ENCODE measurements at places on chromosomes 4 and X.

DNA sequence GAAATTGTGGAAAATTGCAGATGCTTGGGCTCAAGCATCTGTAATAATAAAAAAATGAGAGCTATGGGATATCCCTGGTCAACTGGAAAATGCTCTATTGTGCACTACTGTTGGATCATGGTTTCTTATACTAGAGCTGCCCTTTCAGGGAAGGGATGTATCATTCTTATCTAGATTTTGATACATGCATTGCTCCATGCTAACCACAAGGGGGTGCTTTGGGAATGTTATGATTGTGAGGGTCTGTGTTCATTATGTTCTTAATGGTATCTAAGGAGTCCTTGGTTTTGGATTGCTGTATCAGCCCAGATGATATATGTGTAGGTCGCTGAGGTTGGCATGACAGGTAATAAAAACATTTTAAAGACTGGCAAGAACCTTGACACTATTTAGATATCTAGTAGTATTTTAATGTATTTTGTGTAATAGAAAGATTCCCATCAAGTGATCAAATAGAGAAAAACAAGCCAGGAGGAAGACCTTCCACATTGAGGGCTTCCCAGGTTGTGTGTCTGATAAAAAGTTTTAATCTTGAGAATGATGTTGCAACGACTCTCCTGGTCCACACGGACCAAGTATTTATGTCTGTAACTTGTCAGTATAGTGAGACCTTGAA is 49.2 kb upstream of the TLR2 start:
- no peak for DNase-seq

GRCh38 chr4:7941111-7941964 is 1.7 kb upstream of the AFAP1 start:
- no peak for DNase-seq

DNA sequence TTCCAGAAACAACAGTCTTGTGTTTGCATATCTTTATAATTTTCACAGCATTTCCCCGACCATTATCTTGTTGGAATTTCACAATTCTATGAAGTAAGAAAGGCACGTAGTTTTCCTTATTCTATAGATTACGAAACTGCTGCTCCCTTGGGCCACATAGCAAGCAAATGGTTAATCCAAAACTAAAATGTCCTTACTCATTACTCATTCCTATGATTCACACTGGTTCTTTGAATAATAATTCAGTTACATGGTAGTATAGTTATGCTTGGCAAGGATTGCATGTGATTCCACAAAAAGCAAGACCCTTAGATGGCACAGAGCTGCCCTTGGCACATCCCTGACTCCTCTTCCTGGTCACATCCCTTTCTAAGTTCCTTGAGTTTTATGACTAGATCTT is 51.2 kb downstream of the OR13H1 start:
- DNase-seq, result no peak

- DNase-seq, result peak; percentile 35
Measured at GRCh38 chrX:133929836-133930464, 55.4 kb downstream of the GPC3 start.

DNA sequence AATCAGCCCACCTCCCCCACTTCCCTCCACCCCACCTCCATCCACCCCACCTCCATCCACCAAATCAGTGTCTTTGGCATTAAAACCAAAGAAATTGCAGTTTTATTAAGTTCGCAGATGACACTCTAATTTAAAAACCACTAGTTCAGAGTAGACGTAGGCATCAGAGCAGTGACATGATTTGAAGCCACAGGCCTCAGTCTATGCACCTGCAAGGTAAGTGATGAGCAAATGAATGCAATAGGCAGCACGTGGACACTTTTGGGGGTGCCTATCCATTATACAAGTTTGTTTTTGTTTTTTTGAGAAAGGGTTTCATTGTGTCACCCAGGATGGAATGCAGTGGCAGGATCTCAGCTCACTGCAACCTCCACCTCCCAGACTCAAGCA is 88.0 kb upstream of the TRIM2 start:
- DNase-seq, result no peak

DNA sequence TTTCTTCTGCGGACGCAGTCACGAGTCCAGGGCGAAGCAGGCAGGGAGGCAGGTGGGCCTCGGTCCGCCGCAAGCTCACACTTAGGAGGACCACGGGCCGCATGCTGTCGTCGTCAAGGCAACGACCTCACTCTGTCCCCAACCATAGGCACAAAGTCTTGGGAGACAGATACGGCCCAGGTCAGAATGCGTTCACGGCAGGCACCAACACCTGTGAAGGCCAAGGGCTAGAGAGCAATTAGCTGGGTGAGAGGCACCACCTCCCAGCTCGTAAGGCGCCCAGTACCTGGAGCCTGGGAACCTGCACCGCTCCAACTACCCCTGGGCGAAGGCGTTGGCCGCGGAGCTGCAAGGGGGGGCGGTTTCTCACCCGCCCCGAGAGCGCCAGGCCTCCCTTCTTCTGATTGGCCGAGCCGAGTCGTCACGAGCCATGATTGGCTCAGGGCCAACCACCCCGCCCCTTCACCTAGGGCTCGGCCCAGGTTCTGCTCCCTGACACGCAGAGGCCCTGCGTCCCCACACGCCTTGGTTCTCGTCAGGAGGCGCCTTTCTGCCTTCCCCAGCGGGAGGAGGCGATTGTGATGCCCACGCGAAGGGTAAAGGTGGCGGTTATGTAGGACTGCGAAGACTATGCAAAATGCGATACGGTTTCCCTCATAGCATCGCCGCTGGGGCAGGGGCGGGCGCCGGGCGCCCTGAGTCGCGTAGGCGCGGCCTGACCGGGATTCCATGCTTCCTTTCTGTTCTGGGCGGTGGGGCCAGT is at the start of gene CDKL2:
Gene CDKL2, minus strand, starts transcription at position 355 of the 763 bp plus-strand sequence. CDS start 4,540 bp downstream, outside the sequence.
- DNase-seq, result peak; percentile 64

DNA sequence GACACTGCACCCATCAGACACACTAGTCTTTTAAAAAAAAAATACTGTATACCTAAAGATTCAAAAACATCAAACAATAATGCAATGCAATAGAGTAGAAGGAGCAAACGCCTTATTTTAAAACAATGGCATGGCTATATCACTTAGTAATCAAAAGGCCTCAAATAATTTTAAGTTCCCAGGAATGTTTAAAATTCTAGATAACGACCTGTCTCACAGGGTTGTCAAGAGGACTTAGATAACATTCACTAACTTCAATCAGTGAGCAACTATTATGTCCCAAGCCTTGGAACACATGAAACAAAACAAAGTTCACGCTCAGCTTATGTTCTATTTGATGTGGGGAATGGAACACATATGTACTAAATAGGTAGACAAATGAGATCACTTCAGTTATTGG is 106.5 kb downstream of the FRYL start:
- no peak for DNase-seq

DNA sequence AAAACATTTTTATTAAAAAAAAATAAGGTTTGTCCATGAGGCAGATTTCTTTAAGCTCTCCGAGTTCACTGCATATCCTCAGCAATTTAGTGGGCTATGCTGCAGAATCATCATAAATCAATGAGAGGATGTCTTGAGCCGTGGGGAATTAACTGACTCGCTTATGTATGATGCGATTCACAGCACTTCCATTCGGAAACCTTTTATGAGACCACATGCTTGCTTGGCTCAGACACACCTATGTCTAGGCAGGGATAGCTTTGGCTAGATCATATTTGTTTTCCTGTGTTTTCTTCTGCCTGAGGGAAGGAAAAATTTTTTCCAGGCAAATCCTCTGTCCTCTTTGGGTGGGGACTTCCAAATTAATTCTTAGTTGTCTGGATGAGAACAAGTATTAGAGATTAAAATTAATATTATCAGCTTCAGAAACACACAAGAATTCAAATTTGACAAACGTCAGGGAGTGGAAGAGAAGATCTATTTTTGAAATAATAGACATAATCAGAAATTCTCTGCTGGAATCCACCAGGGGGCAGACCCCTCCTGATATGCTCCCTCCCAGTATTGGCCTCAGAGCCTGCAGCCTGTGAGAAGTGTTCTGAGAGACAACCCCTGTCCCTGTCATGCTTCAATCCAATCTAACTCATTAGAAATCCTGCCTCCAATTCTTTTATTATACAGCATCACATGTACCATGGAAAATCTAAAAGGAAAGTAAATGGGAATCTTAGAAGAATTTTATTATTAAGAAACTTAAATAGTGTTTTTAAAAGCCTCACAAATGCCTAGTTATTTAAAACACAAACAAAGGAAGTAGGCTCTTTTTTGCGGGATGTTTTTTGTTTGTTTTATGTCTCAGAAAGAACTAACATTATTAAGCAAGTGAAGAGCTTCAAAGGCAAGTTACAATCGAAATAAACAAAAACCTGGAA is 345.1 kb upstream of the TACR3 start:
- DNase-seq, result peak; percentile 20

Data from mammary epithelial cell (primary cell).